Cardiac fibroblast (primary cell): ENCODE measurements at places on chromosomes 16 and 17.

- DNase-seq = no peak
Measured at GRCh38 chr16:54240271-54241129, 46.1 kb downstream of the IRX3 start.

DNA sequence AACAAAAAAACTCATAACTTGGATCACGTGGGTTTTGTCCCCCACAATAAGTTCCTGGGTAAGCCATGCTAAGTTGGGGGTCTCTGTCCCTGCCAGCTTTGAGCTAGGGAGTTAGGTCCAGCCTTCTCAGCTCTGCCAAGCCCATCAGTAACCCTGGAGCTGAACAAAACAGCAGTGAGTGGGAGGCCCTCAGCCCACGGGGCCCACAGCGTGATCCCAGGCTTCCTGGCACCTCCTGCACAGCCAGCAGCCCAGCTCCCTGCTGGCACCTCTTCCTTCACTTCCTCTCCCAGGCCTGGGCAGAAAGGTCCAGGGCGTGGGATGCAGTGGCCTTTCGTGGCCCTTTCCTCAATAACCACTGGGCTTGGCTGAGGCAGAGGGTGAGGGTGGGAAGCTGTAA, 35.5 kb upstream of the CDC42EP4 start:
- DNase-seq = peak; percentile 65

DNA sequence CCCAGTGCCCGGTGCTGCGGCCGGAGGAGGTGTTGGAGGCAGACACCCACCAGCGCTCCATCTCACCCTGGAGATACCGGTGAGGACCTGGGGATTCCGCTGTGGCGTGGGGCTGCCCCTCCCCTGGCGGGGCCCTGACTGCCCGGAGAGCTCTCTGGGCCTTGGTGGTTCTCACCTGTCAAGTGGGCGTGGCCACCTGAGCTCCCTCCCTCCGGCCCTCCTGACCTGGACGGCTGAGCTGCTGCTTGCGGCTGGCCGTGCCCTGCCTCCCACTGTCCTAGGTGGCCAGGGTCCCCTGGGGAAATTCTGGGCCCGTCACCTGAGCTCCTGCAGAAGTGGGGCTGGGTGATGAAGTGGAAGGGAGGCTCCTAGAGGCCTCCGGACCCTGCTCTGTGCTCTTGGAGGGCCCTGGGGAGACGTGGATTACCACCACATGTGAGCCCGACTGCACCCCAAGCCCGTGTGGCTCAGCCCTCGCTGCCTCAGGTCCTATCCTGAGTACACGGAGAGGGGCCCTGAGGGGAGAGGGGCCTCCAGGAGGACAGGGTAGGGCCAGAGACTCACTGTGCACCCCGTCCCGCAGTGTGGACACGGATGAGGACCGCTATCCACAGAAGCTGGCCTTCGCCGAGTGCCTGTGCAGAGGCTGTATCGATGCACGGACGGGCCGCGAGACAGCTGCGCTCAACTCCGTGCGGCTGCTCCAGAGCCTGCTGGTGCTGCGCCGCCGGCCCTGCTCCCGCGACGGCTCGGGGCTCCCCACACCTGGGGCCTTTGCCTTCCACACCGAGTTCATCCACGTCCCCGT, 1.1 kb downstream of the IL17C start:
- no peak for DNase-seq

- DNase-seq = peak; percentile 39
Measured at GRCh38 chr16:11405331-11406176, 60.3 kb downstream of the RMI2 start.

DNA sequence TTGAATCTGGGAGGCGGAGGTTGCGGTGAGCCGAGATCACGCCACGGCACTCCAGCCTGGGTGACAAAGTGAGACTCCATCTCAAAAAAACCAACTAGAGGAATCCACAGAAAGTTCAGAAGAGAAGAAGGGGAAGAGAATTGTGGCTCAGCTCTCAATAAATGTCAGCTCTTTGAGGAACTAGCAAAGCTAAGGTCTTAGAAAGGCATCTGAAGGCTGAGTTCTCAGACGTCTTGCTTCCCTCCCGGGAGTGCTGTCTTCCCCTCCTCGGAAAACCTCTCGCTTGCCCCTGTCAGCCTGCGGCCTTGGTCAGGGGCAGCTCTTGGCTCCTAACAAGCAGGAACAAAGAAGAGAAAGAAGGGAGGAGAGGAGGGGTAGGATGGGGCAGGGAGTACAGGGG, 5.3 kb downstream of the SHPK start:
- DNase-seq = no peak

DNA sequence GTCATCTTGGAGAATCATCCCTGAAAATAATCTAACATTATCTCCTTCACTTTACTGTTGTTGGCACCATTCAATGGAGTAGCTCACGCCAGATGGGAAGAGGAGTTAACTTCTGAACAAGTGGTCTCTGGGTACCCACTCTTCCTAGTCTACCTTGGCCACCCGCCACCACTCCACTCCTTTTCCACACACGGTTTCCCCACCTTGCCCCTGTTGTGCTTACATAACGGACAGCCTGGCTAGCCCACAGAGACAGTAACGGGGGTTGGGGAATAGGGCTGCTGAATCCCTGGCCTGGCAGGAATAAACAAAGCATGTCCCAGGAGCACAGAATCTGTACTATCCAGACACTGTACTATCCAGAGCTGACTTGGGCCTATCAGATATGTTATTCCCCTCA, 3.6 kb upstream of the MXRA7 start:
- no peak for DNase-seq
